PC-3 (cell line): ENCODE measurements at places on chromosomes 7 and 10.

- no peak for DNase-seq
Measured at GRCh38 chr7:34438436-34438835, 219.6 kb upstream of the NPSR1 start.

DNA sequence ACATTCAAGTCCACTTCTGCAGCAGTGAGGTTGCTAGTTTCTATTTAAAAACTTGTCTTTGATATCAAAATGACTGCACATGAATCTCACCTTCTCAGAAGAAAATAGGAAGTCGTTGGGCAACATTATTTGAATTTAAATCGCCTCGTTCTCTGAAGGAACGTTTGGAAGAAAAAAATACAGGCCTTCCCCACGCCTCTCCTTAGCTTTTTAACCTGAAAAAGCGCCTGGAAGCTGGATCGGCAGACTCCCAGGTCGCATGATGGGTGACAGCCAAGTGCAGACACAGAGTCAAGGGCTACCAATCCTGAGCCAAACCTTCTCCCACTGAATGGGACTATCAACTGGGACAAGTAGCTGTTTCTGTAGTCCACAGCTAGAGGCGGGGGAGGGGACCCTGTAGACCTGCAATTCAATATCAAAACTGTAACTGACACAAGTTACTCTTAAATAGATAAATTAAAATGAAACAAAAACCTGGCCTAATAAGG is 2.2 kb downstream of the FAM53B start:
- no peak for DNase-seq

- no peak for DNase-seq
Measured at GRCh38 chr7:26492816-26493215, 201.2 kb downstream of the SNX10 start.

DNA sequence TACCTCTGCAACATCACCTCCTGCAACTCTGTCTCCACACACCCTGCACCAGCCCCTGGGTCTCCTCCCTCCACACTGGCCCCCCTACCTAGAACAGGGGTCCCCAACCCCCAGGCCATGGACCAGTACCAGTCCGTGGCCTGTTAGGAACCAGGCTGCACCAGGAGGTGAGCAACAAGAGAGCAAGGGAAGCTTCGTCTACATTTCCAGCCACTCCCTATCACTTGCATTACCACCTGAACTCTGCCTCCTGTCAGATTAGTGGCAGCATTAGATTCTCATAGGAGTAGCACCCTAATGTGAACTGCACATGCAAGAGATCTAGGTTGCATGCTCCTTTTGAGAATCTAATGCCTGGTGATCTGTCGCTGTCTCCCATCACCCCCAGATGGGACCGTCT is 108.8 kb upstream of the WDR11 start:
- no peak for DNase-seq

- no peak for DNase-seq
Measured at GRCh38 chr10:103969857-103970627, 3.1 kb downstream of the SLK start.

- no peak for DNase-seq
Measured at GRCh38 chr7:22944022-22944421, 69.9 kb downstream of the HYCC1 start.

GRCh38 chr7:3754493-3755341 is 453.7 kb downstream of the SDK1 start:
- peak; percentile 25 for DNase-seq

DNA sequence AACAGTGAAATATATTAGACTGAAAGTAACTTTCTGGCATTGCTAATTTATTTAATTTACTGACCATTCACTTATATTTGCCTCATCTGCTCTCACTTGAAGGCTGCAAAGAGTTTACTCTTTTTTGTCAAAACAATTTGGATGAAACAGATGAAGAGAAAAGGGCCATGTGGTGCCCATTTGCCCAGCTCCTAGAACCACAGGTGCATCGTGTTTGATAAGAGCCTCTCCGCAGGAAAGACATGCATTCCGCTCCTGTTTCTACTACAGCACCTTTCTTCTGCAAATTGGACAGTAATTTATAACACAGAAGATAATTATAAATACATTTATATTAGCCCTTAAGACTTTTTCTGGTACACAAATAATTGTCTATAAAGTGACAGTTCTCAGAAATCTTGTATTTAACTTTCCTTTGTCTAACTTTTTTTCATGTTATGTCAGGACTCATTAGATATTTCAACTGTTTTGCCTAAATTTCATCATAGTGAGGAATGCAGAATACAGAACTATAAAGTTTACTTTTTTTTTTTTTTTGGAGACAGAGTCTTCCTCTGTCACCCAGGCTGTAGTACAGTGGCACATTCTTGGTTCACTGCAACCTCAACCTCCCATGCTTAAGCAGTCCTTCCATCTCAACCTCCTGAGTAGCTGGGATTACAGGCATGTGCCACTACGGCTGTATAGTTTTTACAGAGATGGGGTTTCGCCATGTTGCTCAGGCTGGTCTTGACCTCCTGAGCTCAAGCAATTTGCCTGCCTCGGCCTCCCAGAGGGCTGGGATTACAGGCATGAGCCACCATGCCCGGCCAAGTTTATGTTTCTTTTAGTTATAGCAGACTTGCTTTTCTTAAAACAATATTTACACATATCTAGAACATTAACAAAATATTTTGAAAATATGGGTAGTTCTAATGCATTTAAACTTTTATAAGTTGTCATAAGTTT is 869 bp downstream of the LAMB4 start:
- DNase-seq: no peak

DNA sequence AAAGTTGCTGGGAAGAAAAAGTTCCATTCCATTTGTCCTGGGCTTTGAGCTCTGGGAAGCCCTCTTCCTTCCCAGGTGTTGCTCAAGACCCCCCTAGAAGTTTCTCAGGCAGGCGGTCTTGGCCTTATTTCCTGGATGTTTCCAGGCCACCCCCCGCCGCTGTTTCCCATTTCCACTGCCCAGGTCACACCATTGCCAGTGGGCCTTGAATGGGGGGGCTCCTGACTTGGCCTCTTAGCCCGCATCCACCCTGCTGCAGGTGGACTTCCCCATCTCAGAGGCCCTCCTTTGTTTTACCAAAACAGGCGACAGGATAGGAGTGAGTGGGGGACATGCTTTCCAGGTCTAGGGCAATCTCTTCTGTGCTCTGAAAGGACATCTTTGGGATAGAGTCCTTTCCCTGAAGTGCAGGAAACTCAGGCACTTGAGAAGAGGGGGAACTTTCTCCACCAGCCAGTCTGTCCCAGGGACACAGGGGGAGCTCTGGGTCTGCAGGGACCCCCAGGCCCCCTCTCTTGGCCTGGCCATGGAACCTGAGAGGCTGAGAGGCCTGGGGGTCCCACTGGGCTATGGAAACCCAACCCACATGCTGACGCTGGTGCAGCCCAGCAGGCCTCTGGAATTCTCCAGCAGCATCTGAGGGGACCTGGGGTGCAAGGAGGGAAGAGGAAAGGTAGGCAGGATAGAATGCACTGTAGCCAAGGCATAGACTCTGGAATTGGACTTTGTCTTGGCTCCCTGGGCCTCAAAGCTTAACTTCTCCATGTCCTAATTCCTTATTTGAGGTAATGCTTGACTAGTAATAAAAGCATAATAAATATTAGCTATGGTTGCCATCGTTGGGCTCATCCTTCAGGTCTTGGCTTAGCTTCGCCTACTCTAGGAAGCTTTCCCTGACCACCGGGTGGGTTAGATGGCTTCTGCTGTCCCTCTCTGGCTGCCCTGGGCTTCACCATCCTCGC is 17.6 kb downstream of the NEURL1 start:
- DNase-seq: no peak

DNA sequence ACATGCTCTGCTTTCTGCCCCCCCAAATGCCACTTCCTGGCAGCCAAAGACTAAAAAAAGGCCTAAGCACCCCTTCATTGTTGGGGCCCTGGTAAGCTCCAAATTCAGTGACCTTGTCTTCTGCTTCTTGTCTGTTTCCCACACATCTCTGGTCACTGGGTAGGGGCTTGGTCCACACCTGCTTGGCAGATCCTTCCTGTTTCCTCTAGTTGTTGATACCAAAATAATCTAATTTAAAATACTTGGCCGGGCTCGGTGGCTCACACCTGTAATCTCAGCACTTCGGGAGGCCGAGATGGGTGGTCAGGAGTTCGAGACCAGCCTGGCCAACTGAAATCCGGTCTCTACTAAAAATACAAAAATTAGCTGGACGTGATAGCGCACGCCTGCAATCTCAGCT is 130.6 kb downstream of the CAMK1D start:
- no peak for DNase-seq

- no peak for DNase-seq
Measured at GRCh38 chr10:101054351-101054750, 7.4 kb upstream of the KAZALD1 start.

- DNase-seq: no peak
Measured at GRCh38 chr7:40619647-40620046, 484.8 kb downstream of the SUGCT start.

DNA sequence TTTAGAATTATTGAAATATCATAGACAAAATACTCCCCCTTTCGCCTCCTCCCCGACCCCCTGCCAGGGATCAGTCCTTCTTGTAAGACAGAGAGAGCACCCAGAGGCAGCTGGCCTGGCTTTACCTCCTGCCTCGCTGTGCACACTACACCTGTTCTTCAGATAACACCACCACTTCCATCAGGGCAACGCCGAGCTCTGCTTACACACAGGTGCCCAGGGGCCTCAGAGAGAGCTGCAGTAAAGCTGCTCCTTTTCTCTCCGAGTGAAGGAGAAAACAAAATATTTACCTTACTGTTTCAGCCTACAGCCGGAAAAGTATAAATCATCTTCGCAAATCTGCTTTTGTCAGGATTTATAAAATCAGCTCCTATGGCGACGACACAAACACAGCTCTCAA is 80.7 kb downstream of the HIPK2 start:
- no peak for DNase-seq

DNA sequence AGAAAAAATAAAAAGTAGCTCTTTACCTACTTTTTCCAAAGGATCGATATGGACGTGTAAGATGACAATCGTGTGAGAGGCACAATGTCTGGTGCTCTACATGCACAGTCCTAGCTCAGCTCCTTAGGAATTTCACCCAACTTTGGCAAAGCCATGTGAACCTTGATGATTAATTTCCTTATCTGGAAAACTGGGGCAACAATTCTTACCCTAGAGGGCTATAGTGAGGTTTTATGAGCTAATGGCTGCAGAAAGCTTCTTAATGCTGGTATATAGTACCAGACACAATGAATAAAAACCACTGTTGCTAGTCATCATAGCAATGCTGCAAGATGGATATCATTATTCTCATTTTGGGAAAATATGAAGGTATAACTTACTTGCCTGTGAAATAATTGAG is 202.7 kb downstream of the PARD3 start:
- DNase-seq: peak; percentile 84

- DNase-seq: no peak
Measured at GRCh38 chr7:28081016-28081415, 99.6 kb downstream of the JAZF1 start.

DNA sequence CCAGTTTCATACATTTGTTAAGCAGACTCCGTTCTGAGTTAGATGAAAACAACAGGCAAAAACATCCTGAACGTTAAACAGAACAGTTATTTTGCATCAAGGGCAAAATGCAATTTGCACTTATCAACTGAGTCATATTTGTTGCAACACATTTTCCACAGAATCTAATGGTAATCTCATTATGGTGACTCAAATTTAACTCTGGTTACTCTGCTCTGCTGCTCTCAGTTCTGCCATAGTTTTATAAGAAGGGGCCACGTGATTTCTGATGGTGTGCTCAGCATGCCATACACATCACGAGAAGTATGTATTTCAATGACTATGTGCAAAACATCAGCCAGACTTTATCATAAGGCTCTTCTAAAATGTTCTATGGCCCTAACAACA is 148.8 kb downstream of the CHCHD3 start:
- no peak for DNase-seq

GRCh38 chr10:124721330-124722045 is 22.7 kb downstream of the FAM53B start:
- DNase-seq: no peak

GRCh38 chr7:102101926-102102325 is 184.7 kb upstream of the SH2B2 start:
- no peak for DNase-seq

GRCh38 chr7:134420424-134421125 is 38.3 kb downstream of the AKR1B1 start:
- DNase-seq: peak; percentile 79

DNA sequence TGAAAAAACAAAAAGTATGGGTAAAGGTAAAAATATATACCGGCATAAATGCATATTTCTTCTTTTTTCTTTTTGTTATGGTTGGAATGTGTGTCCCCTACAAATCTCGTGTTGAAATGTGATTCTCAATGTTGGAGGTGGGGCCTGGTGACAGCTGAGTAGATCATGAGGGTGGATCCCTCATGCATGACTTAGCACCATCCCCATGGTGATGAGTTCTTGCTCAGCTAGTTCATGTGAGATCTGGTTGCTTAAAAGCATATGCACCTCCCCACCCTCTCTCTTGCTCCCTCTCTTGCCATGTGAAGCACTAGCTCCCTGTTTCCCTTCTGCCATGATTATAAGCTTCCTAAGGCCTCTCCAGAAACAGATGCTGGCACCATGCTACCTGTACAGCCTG is 93.3 kb downstream of the HYCC1 start:
- DNase-seq: peak; percentile 56

GRCh38 chr10:76429368-76430060 is 998.1 kb downstream of the LRMDA start:
- no peak for DNase-seq

GRCh38 chr10:88786032-88786770 is 16.3 kb upstream of the LIPM start:
- no peak for DNase-seq

GRCh38 chr7:145860809-145861208 is 255.8 kb upstream of the CNTNAP2 start:
- no peak for DNase-seq

DNA sequence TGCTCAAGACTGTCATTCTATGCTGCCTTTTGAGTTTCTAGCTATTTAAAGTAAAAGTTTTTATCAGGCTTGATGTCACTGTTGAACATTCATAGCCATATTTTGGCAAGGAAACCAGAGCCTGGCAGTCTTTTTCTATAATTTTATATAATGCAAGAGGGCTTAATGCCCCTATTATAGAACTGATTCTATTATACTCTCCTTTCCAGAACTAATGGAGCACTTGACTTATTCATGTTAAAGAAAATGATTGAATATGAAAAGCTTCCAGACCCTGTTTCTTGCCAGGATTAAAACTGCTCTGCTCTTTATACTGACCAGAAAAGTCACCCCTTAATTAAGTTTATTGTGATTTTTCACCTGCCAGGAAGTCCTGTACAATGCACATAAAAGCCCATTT is 337.6 kb upstream of the CHRM2 start:
- no peak for DNase-seq

DNA sequence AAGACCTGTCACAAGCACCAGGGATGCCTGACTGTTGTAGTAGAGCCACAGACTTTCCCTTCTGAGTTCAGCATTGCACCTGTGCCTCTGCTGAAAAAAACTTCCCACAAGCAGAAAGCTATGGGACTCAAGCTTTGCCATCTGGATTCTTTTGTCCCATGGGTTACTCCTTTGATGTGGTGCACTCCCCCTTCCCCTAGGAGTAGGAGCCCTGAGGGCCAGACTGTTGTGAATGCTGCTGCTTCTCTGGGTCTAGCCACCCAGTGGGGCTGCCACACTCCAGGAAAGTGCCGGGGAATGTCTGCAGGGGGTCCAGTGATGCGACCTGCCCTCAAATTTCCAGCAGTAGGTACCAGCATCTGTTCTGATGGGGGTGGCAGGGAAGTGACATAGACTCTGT is 11.7 kb downstream of the CASP7 start:
- DNase-seq: no peak

GRCh38 chr7:117262546-117262945 is 60.3 kb downstream of the WNT2 start:
- DNase-seq: no peak
